ENCODE measurements at places on chromosomes 3 and 15.

- DNase-seq, result no peak
Measured at GRCh38 chr3:95810462-95810861, 1003.9 kb upstream of the EPHA6 start.

- peak; percentile 9 for DNase-seq
Measured at GRCh38 chr3:32448686-32449474, 53.8 kb downstream of the CMTM6 start.

- peak; percentile 86 for DNase-seq
Measured at GRCh38 chr3:165206454-165207266, 10.5 kb upstream of the SLITRK3 start.

- no peak for DNase-seq
Measured at GRCh38 chr3:32181796-32182195, 56.7 kb upstream of the CMTM8 start.

- no peak for DNase-seq
Measured at GRCh38 chr3:41363830-41364523, 164.7 kb downstream of the CTNNB1 start.

GRCh38 chr3:77456906-77457305 lies 417.0 kb downstream of the ROBO2 start:
- DNase-seq, result no peak

GRCh38 chr3:195385526-195385925 lies 57.3 kb downstream of the ACAP2 start:
- DNase-seq, result no peak

DNA sequence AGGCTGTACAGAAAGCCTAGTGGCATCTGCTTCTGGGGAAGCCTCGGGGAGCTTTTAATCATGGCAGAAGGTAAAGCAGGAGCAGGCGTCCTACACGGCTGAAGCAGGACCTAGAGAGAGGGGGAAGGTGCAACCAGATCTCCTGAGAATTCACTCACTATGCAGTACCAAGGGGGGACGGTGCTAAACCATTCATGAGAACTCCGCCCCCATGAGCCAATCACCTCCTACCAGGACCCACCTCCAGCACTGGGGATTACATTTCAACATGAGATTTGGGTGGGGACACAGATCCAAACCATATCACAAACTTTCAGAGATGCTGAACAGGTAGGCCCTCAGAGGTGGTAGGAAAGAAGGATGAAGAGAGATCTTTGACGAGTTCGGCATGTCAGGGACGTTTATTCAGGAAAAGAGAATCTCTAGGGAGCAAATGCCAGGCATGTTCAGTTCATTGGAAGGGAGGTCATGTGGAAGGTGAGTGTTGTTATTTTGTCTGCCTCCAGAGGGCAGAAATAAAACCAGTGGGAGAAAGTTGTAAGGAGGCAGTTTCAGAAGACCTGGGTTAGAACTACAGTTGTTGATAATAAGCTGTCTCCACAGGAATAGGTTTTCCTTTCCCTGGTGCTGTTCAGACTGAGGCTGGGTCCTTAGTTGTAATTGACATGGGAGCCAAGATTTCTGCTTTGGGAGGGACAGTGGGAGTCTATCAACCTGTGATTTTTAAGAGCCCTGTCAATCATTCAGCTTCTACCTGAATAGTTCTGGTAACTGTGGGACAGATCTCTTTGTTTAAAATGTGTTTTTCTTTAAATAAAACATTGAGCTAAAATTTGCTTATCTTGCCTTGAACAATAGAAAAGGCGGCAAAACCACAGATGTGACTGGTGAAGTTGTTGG lies 4.3 kb upstream of the FNDC3B start:
- no peak for DNase-seq

- DNase-seq, result peak; percentile 71
Measured at GRCh38 chr3:195556390-195556789, 13.3 kb upstream of the PPP1R2 start.

DNA sequence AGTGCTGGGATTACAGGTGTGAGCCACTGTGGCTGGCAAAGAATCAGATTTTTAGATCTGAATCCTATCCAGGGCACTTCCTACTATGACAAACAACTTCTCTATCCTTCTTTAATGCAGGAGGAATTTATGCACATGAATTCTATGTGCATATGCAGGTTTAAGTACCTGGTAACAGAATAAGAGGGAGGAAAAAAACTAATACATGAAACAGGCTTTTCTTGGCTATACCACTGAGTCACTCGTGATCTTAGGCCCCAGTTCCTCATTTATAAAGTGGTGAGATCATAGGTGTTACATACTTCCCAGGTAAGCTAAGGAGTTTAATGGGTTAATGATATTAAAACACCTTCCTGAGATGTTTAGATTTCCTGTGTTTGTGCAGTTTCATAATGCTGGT lies 108.2 kb downstream of the TP63 start:
- no peak for DNase-seq

DNA sequence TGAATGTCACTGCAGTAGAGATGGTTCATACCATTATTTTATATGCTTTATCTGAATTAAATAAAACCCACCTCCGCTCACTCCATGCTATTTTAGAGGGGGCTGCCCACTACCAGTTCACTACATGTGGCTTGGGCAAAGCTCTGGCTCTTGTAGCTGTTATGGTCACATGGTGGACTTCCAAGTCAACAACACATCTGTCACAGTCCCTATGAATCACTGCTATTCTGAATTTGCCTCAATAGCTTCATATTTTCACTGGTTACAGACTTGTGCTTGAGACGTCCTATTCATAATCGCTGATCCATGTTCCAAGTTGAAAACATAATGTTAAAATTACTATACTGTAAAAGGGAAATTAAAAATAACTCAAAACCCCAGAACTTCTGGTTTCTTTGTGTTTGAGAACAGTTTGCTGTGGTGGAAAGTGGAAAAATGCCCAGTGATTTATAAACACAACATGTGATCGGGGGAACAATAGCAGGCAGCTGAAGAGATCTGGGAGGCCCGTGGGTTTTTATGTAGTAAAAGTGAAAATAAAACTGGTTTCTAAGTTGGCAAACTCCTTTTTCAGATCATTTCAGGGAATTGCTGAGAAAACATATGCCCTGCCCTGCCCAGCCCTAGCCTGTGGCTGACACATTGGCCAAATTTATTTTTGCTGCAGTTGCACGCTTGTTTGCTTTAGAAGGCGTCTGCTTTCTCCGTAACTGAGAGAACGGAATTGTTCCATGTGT lies 128.8 kb upstream of the PRR23C start:
- peak; percentile 42 for DNase-seq

- no peak for DNase-seq
Measured at GRCh38 chr15:74038707-74039655, 43.4 kb downstream of the GOLGA6A start.

DNA sequence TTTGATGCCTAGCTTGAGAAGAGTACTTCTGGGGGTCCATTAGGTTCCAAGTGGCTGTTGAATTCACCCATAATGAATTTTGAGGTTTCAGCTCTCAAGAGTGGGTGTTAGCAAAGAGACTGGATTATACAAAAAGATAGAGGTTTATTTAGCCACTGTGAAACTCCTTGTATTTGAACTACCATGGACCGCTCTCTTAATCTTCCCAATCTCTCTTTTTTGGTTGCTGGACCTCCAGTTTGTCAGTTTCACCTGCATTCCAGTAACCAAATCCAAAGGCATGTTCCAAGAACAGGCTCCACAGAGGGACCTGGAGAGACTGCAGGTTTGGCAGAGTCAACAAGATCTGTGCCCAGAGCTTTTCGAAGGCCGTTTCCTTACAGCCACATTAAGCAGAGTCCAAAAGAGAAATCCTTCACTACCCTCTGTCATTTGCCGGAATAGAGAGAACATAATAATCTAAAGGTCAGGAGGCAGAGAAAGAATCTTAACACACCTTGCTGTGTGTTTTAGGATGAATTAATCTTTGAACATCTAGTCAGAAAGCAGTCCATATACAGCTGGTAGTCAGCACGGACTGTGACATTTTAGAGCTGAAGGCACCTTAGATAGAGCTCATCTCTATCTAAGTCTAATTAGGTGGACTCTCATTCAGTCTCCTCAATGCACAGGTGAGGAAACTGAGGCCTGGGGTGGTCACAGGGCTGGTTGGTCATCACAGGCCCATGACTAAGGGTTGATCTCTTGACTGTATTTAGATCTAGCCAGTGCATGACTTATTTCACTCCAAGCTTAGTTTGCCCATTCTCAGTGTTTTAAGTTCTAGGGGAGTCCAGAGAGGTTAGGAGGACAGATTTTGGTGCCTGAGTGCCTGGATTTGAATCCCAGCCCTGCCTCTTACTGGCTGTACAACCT lies 1.3 kb downstream of the ABHD2 start:
- no peak for DNase-seq

DNA sequence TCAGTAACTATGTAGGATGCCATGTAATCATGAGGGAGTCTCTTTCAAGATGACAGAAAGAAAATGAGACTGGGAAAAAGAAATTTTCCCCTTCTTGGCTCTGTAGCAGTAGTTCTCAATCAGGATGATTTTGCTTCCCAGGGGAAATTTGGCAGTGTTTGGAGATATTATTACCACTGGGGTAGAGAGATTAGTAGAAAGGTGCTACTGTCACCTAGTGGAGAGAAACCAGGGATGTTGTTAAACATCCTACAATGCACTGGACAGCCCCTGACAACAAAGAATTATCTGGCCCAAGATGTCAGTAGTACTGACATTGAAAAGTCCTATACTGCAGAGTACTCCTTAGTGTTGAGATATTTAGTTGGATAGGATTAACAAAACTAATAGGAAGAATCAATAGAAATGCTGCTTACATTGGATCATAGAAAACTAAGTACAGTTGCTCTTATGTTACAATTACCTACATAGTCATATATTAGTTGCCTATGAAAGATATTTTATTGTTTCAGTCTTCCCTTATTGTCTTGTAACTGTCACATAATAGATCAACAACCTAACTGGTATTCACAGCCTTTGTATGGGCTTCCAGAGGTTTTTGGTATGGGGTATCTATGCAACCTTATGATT lies 433.3 kb downstream of the RAP2B start:
- DNase-seq, result peak; percentile 32

GRCh38 chr3:53077476-53078220 lies 31.8 kb upstream of the SFMBT1 start:
- no peak for DNase-seq

DNA sequence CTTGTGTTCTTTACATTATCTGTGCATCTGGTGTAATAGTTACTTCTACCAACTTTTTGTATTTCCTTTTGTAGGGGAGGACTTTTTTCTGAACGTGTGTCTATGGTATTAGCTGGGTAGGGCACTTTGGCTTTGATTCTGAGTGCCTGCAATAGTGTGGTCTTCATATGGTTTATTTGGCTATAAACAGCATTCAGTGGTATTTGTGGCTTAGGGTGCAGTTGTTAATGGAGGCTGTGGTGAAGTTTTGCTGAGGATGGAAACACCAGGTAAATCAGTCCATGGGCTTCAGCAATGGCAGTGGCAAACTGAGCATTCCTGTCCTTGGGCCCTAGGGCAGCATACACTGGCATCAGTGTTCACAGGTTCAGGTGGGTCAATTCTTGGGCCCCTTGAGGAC lies 230.6 kb upstream of the CTNNB1 start:
- DNase-seq, result no peak

GRCh38 chr3:111200027-111200426 lies 128.4 kb downstream of the NECTIN3 start:
- no peak for DNase-seq

- DNase-seq, result no peak
Measured at GRCh38 chr3:119240101-119240590, 532 bp downstream of the B4GALT4 start.

DNA sequence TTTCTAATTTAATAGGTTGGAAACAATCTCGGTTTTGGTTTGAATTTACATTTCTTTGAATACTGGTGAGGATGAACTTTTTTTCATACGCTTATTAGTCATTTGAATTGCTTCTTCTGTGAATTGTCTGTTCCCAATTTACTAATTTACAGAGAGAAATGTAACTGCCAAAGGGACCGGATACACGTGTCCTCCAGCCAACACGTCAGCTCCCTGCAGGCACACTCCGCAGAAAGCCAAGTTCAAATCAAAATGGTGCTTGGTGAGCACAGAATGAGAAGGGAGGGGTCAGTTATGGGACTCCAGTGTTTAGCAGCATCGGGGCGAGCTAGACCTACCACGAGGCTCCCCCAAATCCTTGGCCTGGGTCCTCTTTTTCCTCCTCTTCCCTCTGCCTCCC lies 10.8 kb upstream of the TSEN2 start:
- DNase-seq, result no peak

GRCh38 chr15:76973362-76973743 lies 21.6 kb upstream of the PSTPIP1 start:
- DNase-seq, result peak; percentile 71

- peak; percentile 41 for DNase-seq
Measured at GRCh38 chr15:93035953-93036810, 52.8 kb downstream of the RGMA start.

- DNase-seq, result peak; percentile 13
Measured at GRCh38 chr3:74614107-74614967, at the start of gene CNTN3. Gene CNTN3 (minus strand): TSS chr3:74614659. CDS start chr3:74521112, 93,547 bp downstream.

DNA sequence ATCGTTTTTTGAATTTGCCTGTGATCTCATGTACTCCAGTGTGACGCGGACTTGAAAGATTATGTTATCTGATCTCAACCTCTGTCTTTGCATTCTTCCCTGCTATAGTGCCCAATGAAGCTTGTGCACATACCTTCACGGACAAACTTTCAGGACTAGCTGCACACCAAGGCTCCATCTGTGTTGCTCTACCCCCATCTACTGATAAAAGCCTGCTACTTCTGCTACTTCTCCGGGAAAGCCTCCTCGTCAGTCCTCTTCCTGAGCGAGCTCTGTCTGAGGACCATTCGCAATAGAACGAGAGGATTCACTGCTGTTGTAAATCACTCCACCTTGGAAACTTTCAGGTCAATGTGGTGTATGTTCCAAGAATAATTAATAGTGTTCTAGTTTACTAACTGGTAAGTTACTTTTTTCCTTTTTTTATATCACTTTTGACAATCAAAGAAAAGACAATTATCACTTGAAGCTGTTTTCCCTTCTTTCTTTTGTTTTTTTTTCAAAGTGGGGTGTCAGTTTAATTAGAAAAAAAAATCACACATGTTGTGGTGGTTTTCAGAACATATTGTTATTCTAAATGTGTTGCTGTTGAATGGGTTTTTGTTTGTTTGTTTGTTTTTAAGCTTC lies 217.6 kb downstream of the ARRDC4 start:
- DNase-seq, result no peak

DNA sequence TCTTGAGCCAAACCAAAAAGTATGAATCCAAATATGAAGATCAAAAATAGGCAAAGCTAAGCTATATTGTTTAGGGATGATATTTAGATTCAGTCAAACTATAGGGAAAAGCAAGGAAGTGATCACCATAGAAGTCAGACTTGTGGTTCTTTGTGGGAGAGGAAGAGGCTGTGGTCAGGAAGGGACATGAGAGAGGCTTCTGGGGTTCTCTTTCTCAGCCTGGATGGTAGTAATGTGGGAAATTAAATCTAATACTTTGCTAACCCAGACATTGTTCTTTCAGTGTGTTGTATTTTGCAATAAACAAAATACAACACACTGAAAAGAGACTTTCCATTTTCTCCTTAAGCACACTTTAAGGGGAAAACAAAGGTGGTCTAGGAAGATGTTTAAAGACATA lies 3.1 kb downstream of the CX3CR1 start:
- no peak for DNase-seq

DNA sequence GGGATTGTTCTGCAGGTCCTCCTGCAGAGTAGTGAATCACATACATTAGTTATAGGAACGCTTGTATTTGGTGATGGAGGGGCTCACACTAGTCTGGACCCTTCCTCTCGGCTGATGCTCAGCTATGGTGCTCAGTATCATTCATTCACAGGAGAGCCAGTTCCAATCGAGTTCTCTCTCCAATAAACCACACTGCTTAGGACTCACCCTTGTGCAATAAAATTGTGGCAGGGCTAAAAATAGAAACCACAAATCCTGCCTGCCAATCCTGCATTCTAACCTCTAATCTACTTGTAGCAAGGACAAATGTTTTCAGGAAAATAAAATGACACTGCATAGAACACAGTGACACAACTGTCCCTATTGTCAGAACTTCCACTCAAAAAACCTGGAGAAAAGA lies 138.4 kb upstream of the TBL1XR1 start:
- DNase-seq, result no peak

- DNase-seq, result no peak
Measured at GRCh38 chr15:53549697-53550305, 209.7 kb downstream of the WDR72 start.

Data from head of caudate nucleus (tissue), 42 donors.